ENCODE measurements at places on chromosomes 6 and 20. TPM values are rescaled to one million over a fixed set of nuclear protein-coding genes. Genes with fewer than 3 reads are reported as not detected.

GRCh38 chr6:80676386-80676785 is 569.9 kb downstream of the BCKDHB start:
- no peak for ATAC-seq

Gene TCEA2
- total RNA-seq = 52.0 TPM

DNA sequence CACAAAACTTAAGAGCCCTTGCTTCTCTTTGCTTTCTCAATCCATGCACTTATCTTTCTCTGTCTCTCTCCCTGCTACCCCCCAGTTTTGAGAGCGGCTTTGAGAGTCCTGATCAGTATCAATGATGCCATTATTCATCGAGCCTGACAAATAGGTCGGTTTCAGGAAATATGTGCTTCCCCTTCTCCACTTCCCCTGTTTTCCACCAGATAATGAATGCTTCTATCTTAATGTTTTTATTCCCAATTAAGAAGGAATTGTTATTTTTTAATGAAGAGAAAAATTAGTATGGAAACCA is 117.7 kb downstream of the KIF13A start:
- ATAC-seq = no peak

DNA sequence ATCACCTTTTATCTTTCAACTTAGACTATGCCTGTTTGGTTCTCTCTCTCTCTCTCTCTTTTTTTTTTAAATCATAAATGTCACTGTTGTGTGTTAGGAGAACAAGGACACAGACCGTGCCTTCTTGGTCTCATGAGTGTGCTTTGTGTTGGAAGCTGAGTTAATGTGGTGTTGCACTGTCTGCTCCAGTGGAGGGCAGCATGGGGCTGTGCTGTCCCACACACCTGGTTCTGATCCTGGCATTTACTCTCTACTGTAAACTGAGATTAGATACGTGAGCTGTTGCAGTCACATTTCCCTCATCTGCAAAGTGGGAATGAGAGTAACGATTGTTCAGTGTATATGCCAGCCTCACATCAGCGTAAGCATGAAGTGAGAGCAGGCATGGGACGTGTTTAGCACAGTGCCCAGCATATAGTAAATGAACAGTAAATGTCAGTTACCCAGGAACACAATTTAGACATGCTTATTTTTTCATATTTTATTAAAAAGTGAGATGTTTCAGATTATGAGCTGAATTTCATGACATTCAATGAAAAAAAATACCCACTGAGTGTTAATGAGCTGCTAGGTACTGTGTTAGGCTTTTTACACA is 161.1 kb downstream of the FARS2 start:
- peak; percentile 39 for ATAC-seq

Gene DLK2
- 2.8 TPM for total RNA-seq

DNA sequence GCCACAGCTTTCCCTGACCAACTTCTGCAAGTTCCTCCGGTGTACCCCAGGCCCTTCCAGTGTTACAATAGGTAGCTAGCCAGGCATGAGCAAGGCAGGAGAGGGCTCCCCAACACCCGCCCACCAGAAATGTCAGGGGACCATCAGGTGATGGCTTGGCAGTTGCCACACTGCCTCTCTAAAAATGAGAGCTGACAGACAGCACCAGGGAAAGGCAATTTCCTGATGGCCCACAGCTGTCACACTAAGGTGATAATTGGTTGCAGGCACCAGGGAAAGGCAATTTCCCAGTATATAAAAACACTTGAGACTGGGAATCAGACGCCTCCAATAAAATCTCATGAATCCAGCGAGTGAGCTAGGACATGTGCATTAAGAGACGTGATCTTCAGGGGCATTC is 49.9 kb downstream of the PXDC1 start:
- no peak for ATAC-seq

DNA sequence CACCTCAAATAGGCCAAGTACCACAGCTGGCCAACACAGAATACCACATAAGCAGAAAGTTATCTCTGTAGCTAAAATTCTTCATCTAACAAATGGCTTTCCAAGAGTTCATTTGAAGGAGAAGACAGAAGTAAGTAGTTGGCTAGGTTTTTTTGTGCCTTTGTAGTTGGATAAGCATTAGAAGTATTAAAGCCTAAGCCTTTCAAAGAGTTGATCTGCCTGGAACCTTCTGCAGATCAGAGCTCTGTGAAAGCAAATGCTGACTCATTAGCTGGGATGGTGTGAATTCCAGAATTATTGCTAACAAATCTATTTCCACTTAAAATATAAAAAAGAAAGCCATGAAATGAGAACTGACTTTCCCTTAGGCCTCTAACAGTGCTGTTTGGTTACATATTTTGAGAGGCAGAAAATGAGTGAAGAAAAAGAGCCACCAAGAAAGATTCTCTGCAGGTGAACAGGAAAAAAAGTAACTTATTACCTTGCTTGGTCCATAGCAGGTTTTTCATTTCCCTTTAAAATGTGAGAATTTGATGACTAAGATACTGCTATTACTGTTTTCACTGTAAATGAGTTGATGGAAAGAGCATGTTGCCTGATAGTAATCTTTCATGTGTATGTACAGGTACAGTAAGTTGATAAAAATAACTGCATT is 763.2 kb upstream of the FLRT3 start:
- ATAC-seq = no peak

Gene GPR63
- 3.0 TPM for total RNA-seq

Gene MAP3K4
- total RNA-seq = 97.9 TPM

DNA sequence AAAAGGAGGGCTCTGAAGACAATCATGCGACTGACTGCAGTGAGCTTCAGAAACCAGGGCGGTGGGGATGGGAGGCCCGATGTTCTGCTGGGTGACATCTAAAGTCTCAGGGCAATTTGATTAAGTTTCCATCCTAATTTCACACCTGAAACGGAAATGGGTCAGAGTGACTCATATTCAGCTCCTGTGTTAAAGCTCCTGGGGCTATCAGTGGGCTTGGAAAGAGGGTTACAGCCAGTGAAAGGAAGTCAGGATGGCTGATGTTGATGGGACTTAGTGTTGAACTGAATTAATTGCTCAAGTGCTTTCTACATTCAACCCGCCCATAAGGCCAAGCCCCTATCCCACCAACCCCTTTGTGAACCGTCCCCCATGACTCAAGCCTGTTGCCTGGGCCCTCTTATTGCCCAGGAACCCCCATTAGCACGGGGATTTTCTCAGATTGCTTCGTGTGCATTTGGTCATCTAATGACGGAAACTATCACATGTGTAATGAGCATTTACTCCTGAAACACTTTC is 47.1 kb upstream of the TBC1D7 start:
- ATAC-seq = peak; percentile 93

GRCh38 chr6:111581957-111582356 is 23.7 kb downstream of the TRAF3IP2 start:
- no peak for ATAC-seq

- ATAC-seq = no peak
Observed at GRCh38 chr6:131602781-131603312, 25.2 kb downstream of the MED23 start.

Gene SLC18B1
- total RNA-seq = 3.9 TPM

Gene TXLNB
- total RNA-seq = 0.37 TPM

DNA sequence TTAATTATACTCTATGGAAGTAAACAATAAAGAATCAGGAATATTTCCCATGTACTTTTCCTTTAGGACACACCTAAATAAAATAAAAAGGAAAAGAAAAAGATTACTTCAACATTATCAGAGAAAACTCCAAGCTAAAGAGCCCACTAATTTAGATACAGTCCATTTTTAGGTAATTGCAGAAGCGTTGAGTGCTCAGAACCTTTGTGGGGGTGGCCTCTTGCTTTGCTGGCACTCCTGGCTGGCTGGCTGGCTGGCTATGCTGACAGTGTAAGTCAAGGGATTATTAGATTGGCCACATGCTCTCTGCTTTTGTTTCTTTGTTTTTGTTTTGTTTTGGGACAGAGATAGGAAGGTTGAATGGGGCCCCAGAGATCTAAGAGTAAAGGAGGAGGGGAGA is at the start of gene GJE1:
GJE1 (plus strand) TSS at position 301 of the 400 bp plus-strand sequence. CDS start 234 bp downstream, outside the sequence.
- no peak for ATAC-seq

DNA sequence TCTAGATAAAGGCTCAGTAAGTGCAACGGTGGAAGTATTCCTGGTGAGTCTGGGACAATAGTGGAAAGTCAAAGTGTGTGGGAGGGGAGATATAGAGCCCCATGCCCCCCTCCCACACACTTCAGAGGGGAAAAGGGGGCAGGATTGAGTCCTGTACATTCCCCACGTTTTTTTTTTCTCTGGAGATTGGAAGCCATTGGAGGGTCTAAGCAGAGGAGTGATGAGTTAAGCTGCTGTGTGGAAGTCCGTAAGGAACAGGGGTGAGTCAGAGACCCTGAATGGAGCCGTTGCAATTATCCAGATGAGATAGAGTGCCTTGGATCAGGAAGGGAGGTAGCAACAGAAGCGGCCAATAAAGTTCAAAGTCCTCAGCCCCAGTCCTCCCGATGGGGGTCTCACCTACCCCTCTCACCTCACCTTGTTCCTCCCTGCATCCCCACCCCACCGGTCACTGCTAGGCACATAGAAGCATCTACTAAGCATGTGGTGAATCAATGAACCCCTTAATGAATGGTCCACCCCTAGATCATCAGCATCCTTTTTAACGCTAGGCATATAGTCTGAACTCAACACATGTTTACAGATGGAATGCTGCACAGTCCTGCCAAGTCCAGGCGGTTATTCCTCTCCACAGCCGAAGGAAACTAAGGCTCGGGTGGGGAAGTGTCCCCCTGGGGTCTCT is 662 bp upstream of the SLC9A8 start:
- ATAC-seq = peak; percentile 4

Measured in activated T-helper 17 cell treated with anti-CD3 and anti-CD28 coated beads, Interleukin-2, amount 50 U/mL, for 72 hours (primary cell).